ENCODE measurements at places on chromosomes 5 and 9.

GRCh38 chr9:113636165-113636564 is 172.6 kb downstream of the RGS3 start:
- DNase-seq = no peak

DNA sequence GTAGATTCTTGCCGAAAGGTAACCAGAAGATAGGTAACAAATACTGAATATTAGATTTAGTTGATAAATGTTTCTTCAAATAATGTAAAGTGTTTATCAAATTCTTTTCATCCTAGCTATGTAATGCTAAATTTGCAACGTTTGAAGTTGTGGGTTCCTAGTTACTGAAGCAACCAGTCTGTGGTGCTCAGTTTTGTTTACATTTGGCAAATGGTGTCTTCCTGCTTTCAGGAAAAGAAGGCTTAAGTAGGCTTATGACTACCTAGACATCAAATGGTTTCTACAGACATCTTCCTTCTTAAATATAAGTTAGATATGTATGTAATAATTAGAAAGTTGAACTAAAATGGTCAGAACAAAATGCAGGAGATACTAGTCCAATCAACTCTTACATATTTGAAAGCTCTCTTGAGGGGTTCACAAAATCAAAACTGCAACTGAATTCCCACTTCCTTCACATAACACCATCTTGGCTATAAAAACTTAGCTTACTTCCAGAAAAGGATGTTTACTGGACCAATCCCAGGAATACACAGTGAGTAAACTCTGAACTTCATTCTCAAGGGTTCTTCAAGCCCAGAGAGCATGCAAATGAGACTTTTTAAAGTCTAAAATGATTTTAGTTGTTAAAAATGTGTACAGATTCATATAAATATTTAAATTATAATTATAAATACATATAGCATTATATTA is 125.7 kb upstream of the ITGA1 start:
- DNase-seq = no peak

- no peak for DNase-seq
These were observed 39.6 kb downstream of the POC5 start for GRCh38 chr5:75677607-75678006.

DNA sequence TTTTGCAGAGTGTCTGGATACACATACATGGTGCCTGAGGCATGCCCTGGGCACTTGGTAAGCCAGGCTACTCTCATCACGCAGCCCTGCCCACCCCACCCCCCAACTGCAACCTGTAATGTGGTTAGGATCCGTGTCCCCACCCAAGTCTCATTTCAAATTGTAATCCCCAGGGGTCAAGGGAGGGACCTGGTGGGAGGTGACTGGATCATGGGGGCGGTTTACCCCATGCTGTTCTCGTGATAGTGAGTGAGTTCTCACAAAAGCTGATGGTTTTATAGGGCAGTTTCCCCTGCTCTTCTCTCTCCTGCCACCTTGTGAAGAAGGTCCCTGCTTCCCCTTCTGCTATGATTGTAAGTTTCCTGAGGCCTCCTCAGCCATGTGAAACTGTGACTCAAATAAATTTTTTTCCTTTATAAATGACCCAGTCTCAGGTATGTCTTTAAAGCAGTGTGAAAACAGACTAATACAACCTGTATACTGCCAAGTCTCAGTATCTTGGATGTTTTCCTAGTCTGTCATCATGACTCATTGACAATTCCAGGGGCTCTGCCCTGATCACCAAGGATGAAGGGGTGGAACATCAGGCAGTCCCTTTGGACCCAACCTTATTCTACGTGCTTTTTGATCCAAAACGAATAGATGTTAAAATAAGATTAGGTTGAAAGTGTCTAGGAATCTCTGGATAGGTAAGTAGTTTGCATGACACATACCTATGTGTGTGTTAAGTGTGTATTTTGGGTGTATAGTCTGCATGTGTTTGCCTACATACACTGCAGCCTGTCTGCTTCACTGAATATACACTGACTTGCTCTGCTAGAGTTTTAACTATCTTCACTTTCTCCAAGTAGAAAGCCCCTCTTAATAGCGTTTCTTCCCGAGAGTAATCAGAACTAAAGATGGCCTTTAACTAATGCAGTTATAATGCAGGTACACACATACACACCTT is 293.8 kb downstream of the SLIT3 start:
- DNase-seq = no peak

- no peak for DNase-seq
These were observed 35.8 kb upstream of the NFIB start for GRCh38 chr9:14349447-14350348.

DNA sequence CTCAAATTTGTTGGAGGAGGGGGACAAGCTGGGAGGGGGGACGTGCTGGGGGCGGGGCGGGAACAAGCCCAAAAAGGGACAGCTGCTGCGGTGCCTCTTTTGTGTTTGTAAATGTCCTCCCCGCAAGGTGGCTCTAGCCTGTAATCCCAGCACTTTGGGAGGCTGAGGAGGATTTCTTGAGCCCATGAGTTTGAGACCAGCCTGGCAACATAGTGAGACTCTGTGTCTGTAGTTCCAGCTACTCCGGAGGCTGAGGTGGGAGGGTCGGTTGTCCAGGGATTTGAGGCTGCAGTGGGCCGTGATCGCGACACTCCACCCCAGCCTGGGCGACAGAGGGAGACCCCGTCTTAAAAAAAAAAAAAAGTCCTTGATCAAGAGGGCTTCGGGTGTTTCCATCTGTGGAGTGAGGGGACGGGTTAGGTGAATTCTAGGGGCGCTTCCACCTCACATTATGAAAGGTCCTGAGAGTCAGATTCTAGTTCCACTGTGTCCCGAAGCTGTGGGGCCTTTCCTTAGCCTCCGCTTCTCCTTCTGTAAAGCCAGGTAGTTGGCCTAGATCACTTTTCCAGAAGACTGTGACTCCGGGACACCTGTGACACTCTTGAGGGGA is 779 bp upstream of the CTNNA1 start:
- DNase-seq = no peak

All from activated naive CD8-positive, alpha-beta T cell treated with anti-CD3 and anti-CD28 coated beads, Interleukin-2, amount 50 U/mL, for 16 hours (primary cell).